ENCODE measurements at places on chromosomes 7 and 10.
A peak's percentile ranks its signal among the peaks of the same experiment; 100 is the strongest.

DNA sequence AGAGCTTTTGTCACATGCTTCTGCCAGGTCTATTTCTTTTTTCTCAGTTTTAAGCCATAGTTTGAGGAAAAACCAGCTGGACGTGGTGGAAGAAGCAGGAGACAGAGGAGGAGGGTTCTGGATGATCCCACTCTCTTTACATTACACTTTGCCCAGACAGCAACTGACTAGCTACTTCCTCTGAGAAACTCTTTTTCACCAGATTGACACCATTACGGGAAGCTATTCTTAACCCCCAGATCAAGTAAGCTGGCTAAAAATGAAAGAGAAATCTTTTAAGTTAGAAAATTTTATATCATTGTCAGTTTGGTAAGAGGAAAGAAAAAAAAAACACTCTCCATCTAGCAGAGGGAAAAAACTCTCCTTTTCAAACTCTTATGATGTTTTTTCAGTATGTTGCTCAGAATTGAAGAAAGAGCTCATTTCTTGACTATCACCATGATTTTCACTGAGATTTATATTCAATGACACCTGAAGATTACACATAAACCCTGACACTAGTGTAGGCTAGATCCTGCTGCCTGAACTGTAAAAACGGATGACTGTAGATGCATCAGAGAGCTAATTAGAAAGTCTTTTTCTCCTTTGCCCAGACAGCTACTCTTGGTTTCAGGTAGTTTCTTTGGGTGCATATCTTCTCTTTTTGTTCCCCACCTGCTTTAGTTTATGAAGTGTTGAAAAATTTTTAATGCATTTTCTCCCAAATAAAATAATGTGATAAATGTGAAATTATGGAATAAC is 203.1 kb downstream of the TFEC start:
- no peaks in the 10 kb centered on the region for H3K27me3 ChIP-seq
- DNase-seq: no peak
- H3K36me3 ChIP-seq: no peaks in the 10 kb centered on the region
- H3K4me3 ChIP-seq: no peak overlapping the region
- no peaks in the 10 kb centered on the region for H3K4me1 ChIP-seq

GRCh38 chr7:91085175-91085574 is 179.1 kb upstream of the FZD1 start:
- peaks cover 17% of the 10 kb centered on the region for H3K4me1 ChIP-seq
- DNase-seq: peak; percentile 61
- H3K27me3 ChIP-seq: peaks cover 11% of the 10 kb centered on the region
- no peaks in the 10 kb centered on the region for H3K36me3 ChIP-seq
- no peak overlapping the region for H3K27ac ChIP-seq

GRCh38 chr10:62502995-62503613 is 128.9 kb downstream of the ZNF365 start:
- DNase-seq: no peak
- H3K27me3 ChIP-seq: peaks cover 19% of the 10 kb centered on the region
- no peaks in the 10 kb centered on the region for H3K4me1 ChIP-seq

- no peak for DNase-seq
- peaks cover 6% of the 10 kb centered on the region for H3K27me3 ChIP-seq
- H3K4me1 ChIP-seq: peaks cover 3% of the 10 kb centered on the region
- no peak overlapping the region for H3K27ac ChIP-seq
- H3K4me3 ChIP-seq: no peak overlapping the region
These were observed 25.2 kb upstream of the MKLN1 start for GRCh38 chr7:131302446-131302845.

DNA sequence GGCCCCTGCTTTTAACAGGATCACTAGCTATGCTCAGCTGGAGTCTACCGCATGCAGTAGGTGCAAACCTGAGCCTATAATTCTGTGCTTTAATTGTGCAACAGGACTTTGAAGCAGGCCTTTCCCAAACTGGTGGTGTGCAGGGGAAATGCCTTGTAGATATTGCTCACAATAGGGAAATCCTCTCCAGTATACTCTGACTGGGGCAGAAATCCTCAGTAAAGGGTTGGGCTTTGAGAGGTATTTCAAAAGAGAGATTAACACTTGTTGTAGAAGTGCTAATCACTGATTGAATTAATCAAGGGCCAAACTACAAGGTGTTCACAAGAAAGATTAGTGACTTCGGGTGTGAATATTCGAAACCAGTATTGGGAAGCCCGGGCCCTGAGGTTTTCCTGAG is 58.5 kb upstream of the EXOC6 start:
- no peak overlapping the region for H3K27ac ChIP-seq
- H3K4me3 ChIP-seq: no peak overlapping the region
- no peaks in the 10 kb centered on the region for H3K36me3 ChIP-seq
- H3K4me1 ChIP-seq: no peaks in the 10 kb centered on the region
- peaks cover 25% of the 10 kb centered on the region for H3K27me3 ChIP-seq

GRCh38 chr7:1193593-1194424 is 33.8 kb upstream of the ZFAND2A start:
- peaks cover 14% of the 10 kb centered on the region for H3K36me3 ChIP-seq
- peaks cover 6% of the 10 kb centered on the region for H3K27me3 ChIP-seq
- H3K4me3 ChIP-seq: no peak overlapping the region
- DNase-seq: peak; percentile 81
